Motor neuron (in vitro differentiated cells): ENCODE measurements at places on chromosomes 3 and 15. TPM values are rescaled to one million over a fixed set of nuclear protein-coding genes. Genes with fewer than 3 reads are reported as not detected.
A peak's percentile ranks its signal among the peaks of the same experiment; 100 is the strongest.

Gene PATL2
- total RNA-seq = 1.5 and 1.7 TPM in 2 replicates

Gene TMCO5A
- total RNA-seq = 0.06 TPM in 1 of 2 replicates, not detected in the other

Gene MITF
- 0.21 and 0.36 TPM in 2 replicates for total RNA-seq

Gene CCR3
- not detected in 2 replicates for total RNA-seq

Gene ROPN1B
- 0.93 and 2.3 TPM in 2 replicates for total RNA-seq

Gene CYP19A1
- 3.7 and 4.3 TPM in 2 replicates for total RNA-seq

Gene COL6A5
- not detected in 2 replicates for total RNA-seq

Gene CYP1A2
- total RNA-seq = 0.05 and 0.13 TPM in 2 replicates

Gene HRG
- 0.27 and 0.31 TPM in 2 replicates for total RNA-seq

Gene RASL12
- 0.15 and 0.16 TPM in 2 replicates for total RNA-seq

Gene TUSC2
- total RNA-seq = 15.1 and 16.5 TPM in 2 replicates

DNA sequence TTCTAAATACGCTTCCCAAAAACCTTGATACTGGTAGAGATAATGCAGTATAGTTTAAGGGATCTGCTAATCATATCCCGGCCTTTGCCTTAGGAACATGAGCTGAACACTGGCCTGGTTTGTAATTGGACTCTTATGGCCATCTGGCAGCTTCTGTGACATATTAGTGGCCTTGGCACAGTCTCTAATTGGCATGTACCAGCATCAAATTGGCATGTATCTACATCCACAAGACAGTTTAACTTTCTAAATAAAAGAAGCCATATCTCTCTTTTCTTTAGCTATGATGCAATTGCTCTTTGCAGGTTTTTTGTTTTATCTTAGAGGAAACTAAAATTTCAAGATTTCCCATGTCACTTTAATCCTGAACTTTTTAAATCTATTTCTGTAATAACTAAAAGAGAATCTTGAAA, 44.6 kb upstream of the FILIP1L start:
- no peak for ATAC-seq

GRCh38 chr3:153734777-153735551, 386.2 kb upstream of the ARHGEF26 start:
- ATAC-seq = no peak

- ATAC-seq = no peak
Measured at GRCh38 chr3:72150634-72151412, 365.9 kb upstream of the PROK2 start.

GRCh38 chr3:127037418-127037841, 54.5 kb downstream of the PLXNA1 start:
- peak; percentile 9 for ATAC-seq

DNA sequence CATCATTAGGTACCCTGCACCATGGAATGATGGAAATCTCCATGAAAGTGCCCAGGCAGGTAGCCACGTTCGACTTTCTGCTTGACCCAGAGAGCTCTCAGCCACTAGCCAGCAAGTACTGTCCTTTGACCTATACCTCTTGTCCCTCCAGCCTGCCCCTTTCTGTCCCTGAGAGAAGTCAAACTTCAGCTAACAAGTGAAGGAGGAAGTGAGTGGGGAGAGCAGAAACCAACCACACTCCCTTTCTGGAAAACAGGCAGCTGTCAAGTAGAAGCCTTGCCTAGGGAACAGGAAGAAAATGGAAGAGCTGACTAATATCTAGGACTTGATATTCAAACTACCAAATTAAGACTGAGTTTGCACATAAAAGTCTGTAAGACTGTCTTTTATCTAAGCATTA, 30.3 kb upstream of the FSTL1 start:
- no peak for ATAC-seq

DNA sequence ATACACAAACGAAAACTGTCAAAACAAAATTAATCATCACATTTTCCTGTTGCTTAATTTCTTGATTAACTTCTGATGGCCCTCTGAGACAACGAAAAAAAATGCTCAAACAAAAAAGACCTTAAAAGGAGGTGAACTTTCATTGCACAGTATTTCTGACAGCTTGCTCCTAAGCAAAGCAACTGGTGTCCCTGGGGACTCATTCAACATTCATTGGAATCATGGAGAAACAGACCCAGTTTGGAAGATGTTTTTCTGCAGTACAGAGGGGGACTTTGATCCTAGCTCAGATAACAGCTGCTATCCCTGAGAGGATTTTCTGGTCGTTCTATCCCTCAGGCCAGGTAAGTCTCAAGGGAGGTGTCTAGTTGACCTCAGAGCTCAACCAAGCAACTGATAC, 378.7 kb upstream of the ATP11B start:
- ATAC-seq = no peak

DNA sequence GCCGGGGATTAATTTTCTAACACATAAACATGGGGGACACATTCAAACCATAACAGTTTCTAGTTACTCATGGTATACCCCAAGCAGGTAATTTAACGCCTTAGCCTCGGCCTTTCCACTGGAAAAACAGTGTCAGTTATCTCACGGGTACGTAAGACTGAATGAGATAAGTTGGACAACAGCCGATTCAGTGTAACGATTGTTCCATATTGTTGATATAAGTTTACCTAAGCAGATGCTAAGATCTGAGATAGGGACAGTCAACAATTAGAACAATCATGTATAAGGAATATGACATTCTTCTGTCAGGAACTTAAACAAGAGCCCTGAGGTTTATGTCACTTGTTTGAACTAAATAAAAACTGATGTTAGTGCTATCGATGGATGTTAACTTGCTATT, 130.8 kb downstream of the GHSR start:
- no peak for ATAC-seq

GRCh38 chr15:49155834-49156627, 632 bp upstream of the COPS2 start:
- ATAC-seq = no peak

GRCh38 chr3:61847784-61848462, 286.6 kb downstream of the PTPRG start:
- ATAC-seq = peak; percentile 34

DNA sequence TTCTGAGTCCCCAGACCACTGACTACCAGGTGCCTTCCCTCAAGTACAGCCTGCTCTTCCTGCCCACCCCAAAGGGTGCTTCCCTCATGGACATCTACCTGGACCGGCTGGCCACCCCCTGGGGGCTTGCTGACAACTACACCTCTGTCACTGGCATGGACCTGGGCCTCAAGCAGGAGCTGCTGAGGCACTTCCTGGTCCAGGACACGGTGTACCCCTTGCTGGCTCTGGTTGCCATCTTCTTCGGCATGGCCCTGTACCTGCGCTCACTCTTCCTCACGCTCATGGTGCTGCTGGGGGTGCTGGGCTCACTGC, 9.3 kb downstream of the DISP2 start:
- ATAC-seq = no peak

DNA sequence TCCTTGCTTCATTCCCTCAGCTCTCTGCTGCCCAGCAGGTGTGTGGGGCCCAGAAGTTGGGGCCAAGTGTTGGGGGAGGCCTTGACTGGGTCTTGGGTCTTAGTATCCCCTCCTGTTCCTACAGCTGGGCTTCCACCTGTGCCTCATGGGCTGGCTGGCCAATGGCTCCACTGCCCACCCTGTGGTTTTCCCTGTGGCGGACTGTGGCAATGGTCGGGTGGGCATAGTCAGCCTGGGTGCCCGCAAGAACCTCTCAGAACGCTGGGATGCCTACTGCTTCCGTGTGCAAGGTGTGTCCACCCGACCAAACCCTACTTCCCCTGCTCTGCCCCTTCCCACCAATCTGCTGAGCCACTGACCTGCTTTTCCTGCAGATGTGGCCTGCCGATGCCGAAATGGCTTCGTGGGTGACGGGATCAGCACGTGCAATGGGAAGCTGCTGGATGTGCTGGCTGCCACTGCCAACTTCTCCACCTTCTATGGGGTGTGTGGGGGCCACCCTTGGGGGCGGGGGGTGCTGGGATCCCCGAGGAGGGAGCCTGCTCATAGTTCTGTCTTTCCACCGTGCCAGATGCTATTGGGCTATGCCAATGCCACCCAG, 10.9 kb downstream of the NT5DC2 start:
- no peak for ATAC-seq

GRCh38 chr3:139533781-139534454, 5.6 kb downstream of the RBP1 start:
- ATAC-seq = peak; percentile 29

DNA sequence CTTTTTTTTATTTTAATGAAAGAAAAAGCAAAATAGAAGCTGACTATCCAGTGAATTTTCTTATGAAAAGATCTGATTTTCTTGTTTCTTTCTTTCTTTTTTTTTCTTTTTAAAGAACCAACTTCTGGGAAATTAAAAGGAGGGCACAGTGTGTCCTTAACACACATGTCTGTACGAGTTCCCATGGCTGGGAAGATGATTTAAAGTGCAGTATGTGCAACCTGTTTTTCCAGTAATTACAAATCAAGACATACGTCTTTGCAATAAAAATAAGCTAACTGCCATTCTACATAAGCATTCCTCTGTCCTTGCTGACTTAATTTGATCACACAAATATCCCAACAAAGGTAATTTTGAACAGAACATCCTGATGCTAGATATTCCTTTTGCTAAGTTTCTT, 416.1 kb downstream of the ROBO1 start:
- ATAC-seq = no peak

GRCh38 chr3:49803465-49804140, 542 bp downstream of the INKA1 start:
- no peak for ATAC-seq

- no peak for ATAC-seq
Measured at GRCh38 chr3:116051586-116051985, 393.7 kb downstream of the LSAMP start.

DNA sequence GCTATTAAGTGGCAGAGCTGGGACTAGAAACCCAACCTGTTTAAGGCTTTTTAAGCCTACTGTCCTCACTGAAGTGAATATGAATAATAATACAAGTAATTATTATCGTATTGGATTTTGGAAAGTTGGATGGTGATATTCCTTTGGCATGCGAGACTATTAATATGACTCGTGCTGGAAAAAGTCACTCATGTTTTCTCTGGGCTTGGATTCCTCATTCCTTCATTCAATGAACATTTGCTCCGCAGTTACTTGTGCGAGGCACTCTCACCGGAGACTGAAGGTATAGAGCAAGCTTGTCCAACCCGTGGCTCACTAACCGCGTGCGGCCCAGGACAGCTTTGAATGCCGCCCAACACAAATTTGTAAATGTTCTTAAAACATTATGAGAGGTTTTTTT, 694 bp downstream of the PLAAT1 start:
- ATAC-seq = no peak

- peak; percentile 24 for ATAC-seq
Measured at GRCh38 chr3:37554364-37554763, 307.3 kb upstream of the CTDSPL start.

GRCh38 chr3:24748520-24748919, 253.9 kb upstream of the THRB start:
- ATAC-seq = no peak

DNA sequence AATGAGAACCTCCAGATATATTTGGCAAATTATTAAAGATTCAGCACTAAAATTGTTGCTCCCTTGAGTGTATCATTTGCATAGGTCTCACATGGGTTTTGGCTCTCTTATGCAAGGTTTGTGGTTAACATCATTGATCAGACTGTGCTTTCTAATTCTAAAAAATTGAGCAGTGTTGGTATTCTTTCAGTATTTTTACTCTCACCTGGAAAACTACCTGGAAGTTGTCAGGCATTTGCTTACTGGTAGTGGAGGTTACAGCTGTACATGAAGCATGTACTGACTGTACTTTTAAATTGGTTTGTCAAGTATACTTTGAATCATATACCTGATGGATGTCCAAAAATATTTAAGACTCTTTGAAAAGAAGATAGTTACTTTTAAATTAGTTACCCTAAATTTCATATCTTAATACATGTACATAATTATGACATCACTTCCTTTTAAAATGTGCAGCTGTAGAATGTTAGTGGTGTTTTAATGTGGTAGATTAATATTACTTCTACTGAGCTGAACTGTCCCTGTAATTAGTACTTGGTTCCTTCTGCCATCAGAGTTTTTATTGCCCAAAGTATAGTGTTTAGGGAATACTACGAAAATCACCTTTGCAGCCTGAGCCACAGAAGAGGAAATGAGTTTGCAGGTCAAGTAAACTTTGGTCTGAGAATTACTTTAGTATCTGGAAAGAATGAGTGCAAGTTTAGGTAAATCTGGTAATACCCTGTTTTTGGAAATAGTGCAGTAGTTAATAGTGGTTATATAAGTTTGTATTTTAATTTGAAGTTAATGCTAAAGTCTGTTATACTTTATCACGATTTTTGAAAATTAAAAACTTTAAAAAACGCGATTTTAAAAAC, 2.8 kb downstream of the CHD2 start:
- no peak for ATAC-seq

DNA sequence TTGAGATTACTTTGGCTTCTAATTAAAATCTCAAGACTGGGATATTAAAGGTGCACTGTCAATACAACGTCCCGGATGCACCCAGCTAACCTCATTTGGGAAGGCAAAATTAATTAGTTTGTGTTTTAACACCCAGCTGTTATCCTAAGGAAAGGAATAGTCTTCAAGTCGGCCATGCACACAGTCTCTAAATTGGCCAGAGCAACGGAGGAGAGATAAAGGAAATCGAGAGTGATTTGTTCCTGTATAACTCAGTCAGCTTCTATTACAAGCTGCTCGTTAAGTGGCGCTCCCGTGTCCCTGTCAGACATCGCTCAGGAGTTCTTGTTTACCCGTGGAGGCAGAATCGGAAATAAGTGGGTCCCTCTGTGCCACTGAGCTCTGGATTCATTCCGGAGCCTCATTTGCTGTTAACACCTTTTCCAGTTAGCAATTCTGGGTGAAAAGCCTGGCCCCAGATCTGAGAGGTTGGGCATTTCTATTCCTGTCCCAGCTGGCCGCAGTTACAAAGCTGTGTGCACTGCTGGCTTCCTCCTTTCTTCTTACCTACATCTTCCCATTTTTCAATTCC, 63.9 kb downstream of the ST8SIA2 start:
- no peak for ATAC-seq

DNA sequence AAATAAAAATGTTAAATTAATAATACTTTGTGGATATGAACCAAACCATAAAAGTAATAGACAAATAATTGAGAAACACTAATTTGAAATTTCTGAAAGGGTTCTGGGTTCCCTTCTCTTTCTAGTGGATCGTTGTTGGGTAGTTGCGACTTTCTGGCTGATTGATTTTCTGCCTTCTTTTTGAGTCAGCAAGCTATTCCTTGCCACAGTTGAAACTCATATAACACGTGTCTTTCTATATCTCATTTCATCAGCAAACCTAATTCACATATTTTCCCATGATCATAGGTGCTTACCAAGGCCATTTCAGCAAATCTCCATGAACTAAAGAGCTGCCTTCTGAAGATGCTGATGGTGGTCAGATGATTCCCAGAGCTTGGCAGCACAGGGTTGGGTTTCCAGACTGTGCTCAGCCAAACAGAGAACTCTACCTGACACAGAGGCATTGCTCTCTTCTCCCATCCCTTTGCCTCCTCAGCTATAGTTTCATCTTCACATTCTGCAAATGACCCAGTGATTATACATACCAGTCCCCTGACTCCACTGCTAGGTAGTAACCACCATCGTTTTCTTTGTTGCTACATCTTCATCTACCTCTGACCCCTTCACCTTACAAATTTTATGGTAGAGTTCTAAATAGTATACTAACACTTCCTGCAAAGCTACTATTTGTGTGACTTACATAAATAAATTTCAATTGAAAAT, 383.9 kb upstream of the DPH6 start:
- ATAC-seq = no peak

DNA sequence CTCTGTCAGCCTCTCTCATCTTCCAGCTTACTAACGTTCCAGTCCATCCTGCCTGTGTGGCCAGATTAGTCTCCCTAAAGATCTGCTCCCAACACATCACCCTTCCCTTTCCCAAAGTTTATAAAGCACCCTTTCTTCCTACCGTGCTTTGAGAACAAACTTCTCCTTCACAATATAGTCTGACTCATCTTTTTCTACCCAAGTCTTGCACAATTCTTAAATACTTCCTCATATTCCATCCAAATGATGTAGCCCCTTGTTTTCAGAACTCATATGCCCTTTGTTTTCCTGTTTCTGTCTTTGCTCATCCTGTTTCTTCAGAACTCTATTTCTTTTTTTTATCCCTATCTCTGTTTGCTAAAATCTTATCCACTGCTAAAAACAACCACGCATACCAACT, 326.8 kb downstream of the MFSD1 start:
- ATAC-seq = no peak
